ENCODE measurements at places on chromosomes 4 and X.
A peak's percentile ranks its signal among the peaks of the same experiment; 100 is the strongest.

DNA sequence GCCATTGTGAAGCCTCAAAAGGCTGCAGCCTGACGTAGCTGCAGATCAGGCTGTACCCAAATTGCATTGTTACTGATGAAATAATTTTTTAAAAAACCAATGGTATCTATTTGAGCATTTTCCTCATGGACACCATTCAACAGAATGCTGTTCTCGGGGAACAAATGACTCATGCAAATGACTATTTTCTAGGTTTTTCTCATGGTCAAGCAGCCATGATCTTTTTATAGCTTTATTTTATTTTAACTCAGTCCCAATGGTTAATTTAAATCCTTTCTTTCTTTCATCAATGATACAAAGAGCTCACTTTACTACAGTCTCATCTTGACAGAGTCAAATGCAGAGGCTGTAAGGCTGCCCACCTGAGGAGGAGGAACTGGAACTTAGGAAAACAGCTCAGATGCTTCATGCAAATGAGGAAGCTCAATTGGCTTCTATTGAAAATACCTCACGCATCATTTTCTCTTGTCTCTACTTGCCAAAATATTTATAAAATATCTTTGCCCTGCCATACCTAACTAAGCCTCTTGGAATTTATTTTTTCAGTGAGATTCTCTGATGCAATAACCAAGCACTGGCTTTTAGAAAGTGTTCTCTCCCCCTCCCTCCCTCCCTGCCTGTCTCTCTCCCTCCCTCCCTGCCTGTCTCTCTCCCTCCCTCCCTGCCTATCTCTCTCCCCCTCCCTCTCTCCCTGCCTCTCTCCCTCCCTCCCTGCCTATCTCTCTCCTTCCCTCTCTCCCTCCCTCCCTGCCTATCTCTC, 81.0 kb downstream of the SORBS2 start:
- DNase-seq = no peak

DNA sequence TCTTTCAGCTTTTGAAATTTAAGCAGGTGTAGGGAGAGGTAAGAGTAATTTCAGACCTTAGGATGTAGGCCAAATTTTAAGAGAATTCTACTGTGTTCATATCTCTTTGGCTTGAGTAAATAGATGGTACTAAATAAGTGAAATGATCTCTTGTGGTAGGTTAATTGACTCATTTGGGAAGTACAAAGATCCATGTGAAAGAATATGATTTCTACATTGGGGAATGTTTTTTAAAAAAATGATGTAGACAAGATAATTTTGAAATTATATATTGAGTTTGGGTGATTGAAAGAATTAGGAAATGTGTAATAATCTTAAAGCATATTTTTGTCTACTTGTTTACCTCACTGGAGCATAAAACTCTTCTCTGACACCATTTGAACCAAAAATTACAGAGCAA, 35.6 kb downstream of the RAPGEF2 start:
- no peak for DNase-seq

DNA sequence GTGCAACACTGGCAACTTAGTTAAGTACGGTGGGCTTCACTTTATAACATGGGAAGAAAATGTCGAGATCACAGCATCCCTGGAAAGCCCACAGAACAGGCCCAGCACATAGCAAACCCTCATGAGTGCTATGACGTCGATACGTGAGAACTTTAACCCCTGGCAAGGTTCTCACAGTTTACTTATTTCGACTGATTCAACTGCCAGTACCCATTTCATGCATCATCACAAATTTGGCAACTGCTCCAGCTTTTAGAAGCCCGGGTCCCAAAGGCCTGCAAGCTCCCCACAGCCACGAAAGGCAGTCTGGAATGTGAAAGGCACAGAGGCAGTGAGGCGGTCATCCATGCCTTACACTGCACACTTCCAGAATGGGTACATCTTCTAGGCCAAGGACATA, 41.2 kb downstream of the RELL1 start:
- DNase-seq = peak; percentile 0

- no peak for DNase-seq
Observed at GRCh38 chr4:34035225-34035624, 2209.1 kb downstream of the ARAP2 start.

- no peak for DNase-seq
Observed at GRCh38 chrX:27903960-27904359, 77.3 kb downstream of the DCAF8L1 start.

DNA sequence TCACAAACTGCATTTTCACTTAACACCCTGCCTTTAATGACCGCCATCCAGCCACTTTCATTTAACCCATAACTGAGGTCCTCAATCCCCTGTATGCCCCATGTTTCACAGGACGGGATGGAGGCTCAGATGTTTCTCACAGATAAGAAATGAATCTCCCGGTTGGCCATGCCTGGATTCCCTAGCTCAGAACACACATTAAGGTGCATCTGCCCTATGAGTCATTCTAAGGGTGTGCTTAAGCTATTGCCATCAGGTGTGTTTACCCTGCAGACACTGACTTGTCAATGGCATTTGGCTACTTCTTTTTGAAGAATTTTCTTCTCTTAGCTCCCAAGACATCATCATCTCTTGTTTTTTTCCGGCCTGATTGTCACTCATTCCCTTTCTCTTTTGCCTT, 222.6 kb upstream of the SMIM31 start:
- DNase-seq = no peak

GRCh38 chr4:86223472-86223871, 136.4 kb downstream of the MAPK10 start:
- no peak for DNase-seq

DNA sequence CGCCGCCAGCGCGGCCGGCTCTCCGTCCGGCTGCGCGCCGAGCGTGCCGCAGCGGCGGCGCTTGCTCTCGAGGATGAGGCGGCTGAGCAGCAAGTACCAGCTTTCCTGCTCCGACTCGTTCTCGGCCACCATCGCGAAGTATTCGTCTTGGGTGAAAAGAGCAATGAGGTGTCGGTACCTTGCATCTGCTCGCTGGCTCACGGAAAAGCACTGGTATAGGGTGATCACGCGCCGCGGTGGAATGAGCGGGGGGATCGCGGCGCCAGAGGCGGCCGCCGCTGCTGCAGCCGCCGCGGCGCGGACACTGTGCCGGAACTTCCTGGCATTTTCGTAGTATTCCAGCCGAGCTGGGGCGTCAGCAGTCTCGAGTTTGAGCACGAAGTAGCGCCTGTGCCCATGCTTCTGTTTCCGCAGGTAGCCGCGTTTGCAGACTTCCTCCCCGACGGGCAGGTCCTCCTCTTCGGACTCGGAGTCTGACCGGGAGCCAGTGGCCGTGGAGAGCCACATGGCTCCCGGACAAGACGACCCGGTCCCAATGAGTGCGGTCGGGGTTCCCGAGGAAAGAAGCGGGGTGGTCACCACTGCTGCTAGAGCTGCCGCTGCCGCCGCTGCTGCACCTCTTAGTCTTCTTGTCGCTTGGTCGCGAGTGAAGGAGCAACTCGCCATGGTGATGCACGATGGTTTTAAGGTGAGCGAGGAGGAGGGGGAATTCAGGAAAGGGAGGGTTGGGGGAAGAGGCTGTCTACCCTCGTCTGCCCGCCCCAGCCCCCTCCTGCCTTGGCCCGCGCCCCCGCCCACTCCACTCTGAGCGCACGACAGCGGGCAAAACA, 469 bp downstream of the IRS4 start:
- DNase-seq = peak; percentile 59

DNA sequence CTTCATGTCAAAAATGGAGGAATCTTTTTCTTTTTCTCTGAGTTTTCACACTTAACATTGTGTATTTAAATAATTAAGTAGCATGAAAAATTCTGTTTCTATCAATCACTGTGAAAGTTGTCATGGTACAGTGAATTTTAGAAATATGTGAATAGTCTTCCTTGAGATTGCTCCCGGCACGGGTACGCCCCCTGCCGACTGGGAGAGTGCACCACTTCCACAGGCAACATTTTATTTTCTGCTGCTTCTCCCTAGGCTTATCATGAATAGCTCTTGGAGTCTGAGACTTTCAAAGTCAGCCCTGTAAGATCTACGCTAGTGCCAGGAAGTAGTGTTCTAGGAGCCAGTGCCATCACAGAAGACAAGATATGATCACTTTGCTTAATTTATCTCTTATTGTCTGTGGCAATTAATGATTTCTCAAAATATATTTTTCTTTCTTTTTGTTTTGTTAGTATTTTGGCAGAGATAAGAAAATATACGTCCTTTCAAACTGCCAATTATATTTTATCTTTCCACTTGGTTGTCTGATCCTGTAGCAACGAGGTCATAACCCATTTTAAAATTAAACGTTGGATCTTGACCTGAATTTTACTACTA, 763.8 kb upstream of the AADAT start:
- DNase-seq = no peak

GRCh38 chrX:69876221-69876620, 173.5 kb downstream of the AWAT2 start:
- DNase-seq = no peak

- DNase-seq = no peak
Observed at GRCh38 chrX:22690116-22690515, 309.6 kb upstream of the DDX53 start.

DNA sequence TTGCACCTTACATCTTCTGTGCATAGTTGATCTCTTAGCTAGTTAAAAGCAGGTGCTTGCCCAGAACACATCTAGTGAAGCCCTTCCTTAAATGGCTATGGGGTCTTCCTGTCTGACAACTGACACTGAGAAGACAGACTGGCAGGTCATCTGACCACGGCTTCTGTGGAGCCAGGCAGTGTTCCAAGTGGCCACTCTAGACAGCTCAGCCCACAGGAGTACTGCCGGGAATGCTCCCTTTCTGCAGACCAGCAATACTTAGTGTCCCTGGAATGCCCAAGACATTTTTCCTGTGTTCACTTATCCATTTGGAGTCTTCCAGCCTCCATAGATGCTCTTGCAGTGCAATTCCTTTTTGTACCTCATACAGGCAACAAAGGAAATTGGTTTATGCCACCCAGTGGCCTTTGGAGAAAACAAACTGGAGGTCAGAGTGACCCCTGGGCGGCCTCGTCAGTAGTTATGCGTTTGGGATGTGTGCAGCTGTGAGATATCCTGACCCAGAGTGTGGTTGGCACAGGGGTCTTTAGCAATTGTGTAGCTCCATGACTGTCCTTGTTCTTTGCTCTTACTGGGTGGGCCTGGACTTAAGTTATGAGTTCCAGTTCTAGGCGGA, 335.5 kb downstream of the ARHGAP10 start:
- DNase-seq = no peak

- DNase-seq = no peak
Observed at GRCh38 chrX:9430346-9430921, 34.4 kb upstream of the TBL1X start.

GRCh38 chr4:121138039-121138825, 25.9 kb downstream of the TNIP3 start:
- no peak for DNase-seq

DNA sequence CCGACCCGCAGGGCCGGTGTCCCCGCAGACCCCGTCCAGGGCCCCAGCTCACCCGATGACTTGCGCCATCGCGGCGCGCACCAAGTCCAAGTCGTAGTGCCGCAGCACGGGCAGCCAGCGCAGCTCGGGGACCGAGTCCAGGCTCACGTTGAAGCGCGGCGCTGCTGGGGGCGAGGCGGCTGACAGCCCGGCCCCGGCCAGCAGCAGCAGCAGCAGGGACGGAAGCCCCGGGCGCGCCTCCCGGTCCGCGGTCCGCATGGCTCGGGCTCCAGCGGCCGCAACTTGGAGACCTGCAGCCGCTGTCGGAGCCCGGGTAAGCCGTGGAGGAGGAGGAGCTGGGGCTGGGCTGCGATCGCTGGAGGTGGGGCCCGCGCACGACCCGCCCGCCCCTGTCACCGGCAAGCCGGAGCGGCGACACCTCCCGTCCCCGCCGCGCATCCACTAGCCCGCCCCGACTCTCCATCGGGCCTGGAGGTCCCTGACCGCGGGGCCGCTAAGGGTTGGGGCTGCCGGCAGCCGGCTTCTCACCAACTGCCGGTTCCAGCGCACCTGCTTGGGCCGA, at the start of gene NAAA:
Gene NAAA, minus strand, starts transcription at position 322 of the 562 bp plus-strand sequence. Its CDS starts 64 bp downstream, at position 258.
- DNase-seq = peak; percentile 29

GRCh38 chrX:120781403-120781802, 94.3 kb downstream of the CT47B1 start:
- no peak for DNase-seq

- no peak for DNase-seq
Observed at GRCh38 chr4:171644430-171645057, 168.7 kb upstream of the GALNTL6 start.

GRCh38 chr4:1927675-1928074, 56.5 kb downstream of the NSD2 start:
- DNase-seq = no peak

GRCh38 chrX:16440446-16440845, 209.5 kb upstream of the S100G start:
- DNase-seq = no peak

- DNase-seq = no peak
Observed at GRCh38 chr4:42953321-42953720, 60.8 kb downstream of the GRXCR1 start.

GRCh38 chr4:53123819-53124218, 242.0 kb downstream of the SCFD2 start:
- DNase-seq = no peak

GRCh38 chr4:22595684-22596083, 79.8 kb upstream of the ADGRA3 start:
- no peak for DNase-seq

DNA sequence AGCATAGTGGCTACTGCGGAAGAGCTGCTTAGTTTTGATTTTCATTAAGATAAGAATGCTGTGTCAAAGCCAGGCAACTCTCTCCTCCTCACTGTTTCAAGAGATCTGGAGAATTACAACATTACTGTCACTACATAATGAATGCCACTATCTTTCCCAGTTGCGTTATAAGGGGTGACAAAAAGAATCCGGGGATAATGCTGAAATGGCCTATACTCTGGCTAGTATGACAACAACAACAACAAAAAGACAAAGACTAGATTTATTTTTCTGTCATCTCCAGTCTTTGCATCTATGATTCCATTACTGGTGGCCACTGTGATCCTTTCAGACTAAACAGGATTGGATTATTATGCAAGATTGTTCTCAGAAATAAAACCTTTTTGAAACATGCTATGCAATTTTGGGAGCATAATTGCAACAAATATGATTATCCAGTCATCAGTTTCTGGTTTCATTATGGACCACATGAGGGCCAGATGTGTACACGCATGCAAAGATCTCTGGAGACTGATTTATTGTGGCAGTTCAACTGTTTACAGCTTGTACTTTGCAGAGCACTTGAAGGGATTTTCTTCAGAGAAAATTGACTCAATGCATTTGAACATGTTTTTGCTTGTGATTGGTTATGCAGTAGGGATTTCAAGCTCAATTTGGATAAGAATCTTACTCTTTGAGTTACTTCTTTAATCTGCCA, 31.1 kb upstream of the SPANXB1 start:
- no peak for DNase-seq

GRCh38 chrX:116462822-116463221, at the start of gene CT83:
CT83 (minus strand) TSS chrX:116462976; CDS start chrX:116462856, 120 bp downstream.
- no peak for DNase-seq

- peak; percentile 29 for DNase-seq
Observed at GRCh38 chrX:102154218-102154860, 1.4 kb downstream of the BEX5 start.

DNA sequence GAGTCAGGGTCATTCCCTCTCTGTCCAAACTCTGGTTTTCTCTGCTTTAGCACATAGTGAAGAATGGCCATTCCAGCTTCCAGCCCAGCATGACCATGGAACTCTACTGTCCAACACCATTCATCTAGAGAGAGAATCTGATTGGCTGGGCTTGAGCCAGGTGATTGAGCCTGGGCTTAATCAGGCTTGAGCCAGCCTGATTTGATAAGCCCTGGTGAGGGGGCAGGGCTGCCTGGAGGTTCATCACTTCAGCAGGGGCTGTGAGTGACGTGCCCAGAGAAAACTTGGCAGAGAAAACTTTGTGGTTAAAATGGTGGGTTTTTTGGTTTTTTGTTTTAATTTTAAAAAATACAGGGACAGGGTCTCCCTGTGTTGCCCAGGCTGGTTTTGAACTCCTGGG, 62.5 kb downstream of the KIAA0232 start:
- no peak for DNase-seq
